ENCODE measurements at places on chromosomes 11 and 22. TPM values are rescaled to one million over a fixed set of nuclear protein-coding genes. Genes with fewer than 3 reads are reported as not detected.

The OPCML gene
- total RNA-seq: not detected

The CHST1 gene
- not detected for total RNA-seq

The MAP6 gene
- not detected for total RNA-seq

The TMPRSS5 gene
- total RNA-seq: 2.0 TPM

The GPR83 gene
- 0.03 TPM for total RNA-seq
